Bronchial epithelial cell (primary cell): ENCODE measurements at places on chromosomes 11 and 22.
A peak's percentile ranks its signal among the peaks of the same experiment; 100 is the strongest.

GRCh38 chr11:134691295-134691873 lies 279.3 kb upstream of the B3GAT1 start:
- no peak for DNase-seq

DNA sequence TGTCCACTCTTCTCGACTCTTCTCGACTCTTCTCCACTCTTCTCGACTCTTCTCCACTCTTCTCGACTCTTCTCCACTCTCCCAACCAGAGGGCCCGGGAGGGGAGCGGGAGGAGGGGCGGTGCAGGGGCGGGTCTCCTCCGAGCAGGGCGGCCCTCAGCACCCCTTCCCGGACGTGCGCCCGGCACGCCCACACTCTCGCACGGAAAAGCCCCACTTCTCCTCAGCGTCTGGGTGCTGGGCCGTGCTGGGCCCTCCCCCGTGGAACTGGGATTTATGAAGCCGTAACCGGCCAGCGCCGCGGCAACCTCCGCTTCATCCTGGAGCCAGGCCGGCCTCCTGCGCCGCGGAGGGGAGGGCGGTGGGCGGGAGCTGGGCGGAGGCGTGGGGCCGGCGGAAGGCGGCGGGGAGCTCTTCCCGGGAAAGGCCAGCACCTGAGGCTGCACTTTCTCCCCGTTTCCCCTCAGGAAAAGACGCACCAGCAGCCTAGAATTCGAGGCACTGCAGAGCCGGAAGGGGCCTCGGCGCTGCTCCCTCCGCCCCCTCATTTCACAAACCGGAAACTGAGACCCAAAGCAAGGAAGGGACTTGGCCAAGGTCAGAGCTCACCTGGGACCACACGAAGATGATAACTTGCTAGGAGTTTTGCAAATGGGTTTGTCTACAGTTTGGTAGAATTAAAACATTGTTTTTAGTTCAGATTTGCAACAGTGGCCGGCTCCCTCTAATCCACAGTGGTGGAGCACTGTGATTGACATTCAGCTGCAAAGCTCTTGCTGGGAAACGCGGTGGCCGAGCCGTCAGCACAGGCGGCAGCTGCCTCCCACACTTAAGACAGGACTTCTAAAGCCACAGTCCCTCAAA lies 31.6 kb upstream of the JAM3 start:
- DNase-seq = no peak

GRCh38 chr22:18154821-18155390 lies 4.9 kb downstream of the USP18 start:
- DNase-seq = no peak

- DNase-seq = peak; percentile 18
These were observed 2.9 kb upstream of the APOA1 start for GRCh38 chr11:116840224-116840745.

- DNase-seq = no peak
These were observed 205.1 kb downstream of the NXPE2 start for GRCh38 chr11:114883472-114883871.

GRCh38 chr11:61034704-61035525 lies 63.4 kb downstream of the CD6 start:
- DNase-seq = no peak

DNA sequence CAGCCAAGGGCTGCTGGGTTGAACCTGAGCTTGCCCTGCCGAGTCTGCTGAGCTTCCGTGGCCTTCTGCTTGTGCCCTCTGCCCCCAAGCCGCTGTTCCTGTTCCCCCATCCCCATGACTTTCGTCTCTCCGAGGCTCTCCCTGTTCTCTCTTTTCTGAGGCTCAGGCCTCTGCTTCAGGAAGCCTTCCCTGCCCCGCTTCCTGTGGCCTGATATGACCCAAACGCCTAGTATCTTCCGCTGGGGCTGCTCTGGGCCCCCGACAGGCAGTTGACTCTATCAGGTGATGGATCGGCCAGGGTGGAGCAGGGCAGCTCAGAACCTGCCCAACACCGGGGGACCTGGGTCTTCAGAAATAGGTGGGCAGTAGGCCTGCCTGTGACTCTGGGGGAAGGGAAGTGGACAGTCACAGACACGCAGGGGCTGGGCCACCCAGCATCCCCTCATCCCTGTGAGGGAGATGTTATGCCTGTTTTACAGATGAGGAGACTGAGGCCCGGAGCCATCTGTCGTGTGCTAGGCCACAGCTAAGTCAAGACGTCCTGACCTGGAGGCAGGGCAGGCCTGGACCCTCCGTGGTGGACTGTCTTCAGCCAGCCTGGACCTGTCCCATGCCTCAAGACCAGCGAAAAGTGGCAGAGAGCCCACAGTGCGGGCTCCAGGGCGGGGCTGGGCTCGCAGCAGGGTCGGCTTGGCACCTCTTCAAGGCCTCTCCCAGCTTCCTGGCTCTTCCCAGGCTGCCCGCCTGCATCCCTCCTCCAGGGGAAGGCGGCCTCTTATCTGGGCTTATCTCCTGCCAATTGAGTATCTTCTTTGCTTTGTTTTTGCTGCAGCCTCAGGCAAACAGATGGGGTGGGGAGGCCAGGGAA lies 16.2 kb downstream of the BAD start:
- DNase-seq = peak; percentile 32

GRCh38 chr11:65355776-65356393 lies 1.3 kb downstream of the TIGD3 start:
- DNase-seq = peak; percentile 26

- peak; percentile 18 for DNase-seq
These were observed 51.6 kb upstream of the BARX2 start for GRCh38 chr11:129323896-129324502.

GRCh38 chr11:64276653-64277431 lies 7.6 kb downstream of the BAD start:
- peak; percentile 88 for DNase-seq

GRCh38 chr22:31094021-31094551 lies 13.0 kb downstream of the SMTN start:
- no peak for DNase-seq

GRCh38 chr11:93908689-93909088 lies 58.3 kb upstream of the VSTM5 start:
- peak; percentile 83 for DNase-seq

DNA sequence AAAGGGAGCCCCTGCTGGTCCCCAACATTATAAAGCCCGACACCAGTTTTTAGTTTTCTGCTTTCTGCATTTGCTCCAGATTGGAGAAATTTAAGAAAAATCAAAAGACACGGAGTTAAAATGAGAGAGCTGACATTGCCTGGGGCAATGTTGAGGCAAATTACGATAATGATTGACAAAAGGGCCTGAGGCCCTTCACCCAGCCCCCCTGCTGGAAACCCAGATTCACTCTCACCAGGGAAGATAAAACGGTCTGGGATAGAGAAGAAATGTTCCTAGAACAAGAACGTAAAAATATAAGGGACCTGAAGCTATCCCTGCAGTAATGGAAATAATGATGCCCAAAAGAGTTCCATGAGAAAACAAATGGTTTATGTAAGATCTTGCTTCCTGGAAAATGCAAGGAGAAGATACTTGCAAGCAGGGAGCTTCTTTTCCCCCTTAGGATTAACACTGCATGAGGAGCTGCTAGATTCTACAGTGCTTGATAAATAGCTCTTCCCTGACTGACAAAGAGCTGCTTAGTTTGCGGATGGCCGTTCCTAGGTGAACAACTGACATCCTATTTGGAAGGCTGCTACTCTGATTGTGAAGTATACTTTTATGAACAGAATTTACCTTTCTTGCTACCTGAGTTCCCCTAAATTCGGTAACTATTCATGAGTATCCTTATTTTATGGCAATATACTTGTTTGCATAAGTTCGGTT lies 40.6 kb upstream of the GNAZ start:
- DNase-seq = no peak

GRCh38 chr11:20762980-20763379 lies 93.6 kb downstream of the NELL1 start:
- no peak for DNase-seq

- no peak for DNase-seq
These were observed 16.2 kb downstream of the ARVCF start for GRCh38 chr22:20000246-20001081.

- DNase-seq = peak; percentile 42
These were observed 437.3 kb upstream of the CADM1 start for GRCh38 chr11:115941481-115941993.

DNA sequence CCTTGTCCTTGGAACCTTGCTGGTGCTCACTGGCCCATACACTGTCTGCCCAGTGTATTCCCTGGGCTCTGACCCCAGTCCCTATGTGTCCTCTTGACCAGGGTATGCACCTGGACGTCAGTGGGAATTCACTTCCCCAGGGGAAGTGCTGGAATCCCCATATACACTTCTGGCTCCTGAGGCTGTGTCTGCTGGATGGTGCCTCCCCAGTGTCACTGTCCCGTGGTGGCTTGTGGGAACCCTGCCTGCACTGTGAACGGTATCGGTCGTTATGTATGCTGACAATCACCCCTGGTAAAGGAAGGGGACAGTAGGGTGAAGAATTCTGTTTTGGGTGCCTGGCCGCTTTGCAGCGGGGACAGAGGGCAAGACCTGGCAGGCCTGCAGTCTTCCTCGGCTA lies 95.9 kb downstream of the RRM1 start:
- no peak for DNase-seq

DNA sequence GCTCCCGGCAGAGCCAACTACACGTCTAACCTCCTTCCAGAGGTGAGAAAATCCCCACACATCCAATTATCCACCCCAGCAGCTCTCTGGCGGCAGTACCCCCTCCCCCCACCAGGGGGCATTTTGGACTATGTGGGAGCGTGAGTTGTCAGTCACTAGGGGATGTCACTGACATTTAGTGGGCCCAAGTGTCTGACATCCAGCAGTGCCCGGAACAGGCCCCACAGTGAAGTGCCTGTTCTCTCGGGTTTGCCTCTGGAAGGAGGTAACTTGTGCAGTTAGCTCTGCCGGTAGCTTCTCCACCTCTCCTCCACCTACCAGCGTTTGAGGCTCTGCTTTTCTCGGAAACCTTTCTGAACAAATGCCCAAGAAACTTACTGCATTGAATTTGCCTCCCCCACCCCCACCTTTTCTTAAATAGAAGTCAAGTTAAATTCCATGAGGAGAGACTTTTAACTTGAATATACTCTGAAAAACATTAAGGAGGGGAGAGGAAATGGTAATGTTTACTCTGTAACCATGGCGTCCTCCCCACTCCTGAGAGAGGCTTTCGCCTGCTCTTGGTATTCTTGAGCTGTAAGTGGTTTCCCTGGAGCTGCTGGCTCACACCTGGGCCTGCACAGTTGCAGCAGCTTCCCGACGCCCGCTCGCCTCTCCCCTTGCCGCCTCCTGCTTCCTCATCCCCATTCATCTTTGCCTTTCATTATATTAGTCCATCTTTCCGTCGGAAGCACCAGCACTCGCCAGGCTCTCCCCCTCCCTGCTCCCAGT lies 112.8 kb downstream of the WNT7B start:
- DNase-seq = peak; percentile 78
